Stimulated activated naive CD4-positive, alpha-beta T cell treated with Interleukin-2 at 50 U/mL for 16 hours (primary cell): ENCODE measurements at places on chromosomes 7 and 10.

GRCh38 chr7:41796331-41796730, 93.4 kb upstream of the INHBA start:
- DNase-seq, result no peak

- DNase-seq, result no peak
Measured at GRCh38 chr10:11118686-11119085, 101.0 kb downstream of the CELF2 start.

DNA sequence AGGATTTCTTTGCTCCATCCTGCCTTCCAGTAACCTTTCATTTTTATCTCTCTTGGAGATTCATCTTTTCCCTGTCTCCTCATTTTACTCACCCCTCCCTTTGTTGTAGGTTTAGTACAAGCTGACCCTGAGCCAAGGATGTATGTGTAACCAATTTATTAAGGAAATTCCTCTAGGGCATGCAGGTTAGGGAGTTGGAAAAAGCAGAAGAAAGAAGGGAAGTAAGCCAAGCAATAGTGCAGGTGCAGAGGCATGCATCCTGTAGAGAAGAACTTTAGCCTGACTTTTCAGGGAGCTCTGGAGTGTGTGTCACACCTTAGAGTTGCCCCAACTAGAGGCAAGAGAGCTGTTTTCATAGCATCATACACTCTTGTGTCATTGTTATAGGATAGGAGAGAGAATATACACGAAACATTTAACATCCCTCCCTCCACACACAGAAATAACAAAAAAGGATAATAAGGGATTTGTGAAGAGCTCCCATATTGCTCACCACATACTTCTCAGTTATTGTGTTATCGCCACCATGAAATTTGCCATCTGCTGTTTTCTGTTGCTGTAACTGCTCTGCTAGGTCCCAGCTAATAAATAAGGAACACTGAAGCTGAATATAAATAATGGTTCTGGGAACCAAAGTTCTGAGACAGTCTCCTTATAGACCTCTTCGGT, 21.8 kb upstream of the SEMA3C start:
- DNase-seq, result no peak

- DNase-seq, result no peak
Measured at GRCh38 chr7:108452707-108453106, 3.5 kb downstream of the NRCAM start.

GRCh38 chr10:46522295-46523118, 34.0 kb downstream of the GPRIN2 start:
- DNase-seq, result no peak

DNA sequence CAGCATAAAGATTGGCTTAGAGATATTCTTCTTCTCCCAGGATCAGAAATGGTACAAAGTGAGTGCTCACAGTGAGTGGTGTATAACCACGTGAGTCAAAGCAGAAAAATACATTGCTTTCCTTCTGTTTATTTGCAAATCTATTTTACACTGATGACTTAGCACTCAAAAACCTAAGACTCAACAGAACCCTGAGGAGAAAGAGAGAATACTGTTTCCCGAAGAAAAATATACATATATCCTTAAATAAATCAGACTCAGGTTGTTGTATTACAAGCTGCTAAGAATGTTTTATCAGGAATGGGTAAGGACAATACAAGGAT, 48.7 kb downstream of the ODAD2 start:
- no peak for DNase-seq

DNA sequence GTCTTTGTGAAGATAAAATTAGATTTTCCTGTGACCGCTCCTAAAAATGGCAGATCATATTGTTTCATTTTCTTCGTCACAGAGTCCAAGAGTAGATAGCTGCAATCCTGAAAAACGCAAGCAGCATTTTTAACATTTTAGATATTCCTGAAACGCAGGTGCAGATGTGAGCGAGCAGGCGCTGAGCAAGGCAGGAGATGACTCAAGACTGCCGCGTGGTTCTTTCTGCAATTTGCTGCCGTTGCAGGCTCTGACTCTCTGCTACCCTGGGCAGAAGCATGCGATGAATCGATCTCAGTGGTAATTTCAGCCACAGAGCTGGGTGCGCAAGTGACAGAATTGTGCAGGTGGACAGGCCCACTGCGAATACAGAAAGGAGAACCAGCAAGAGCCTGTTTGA, 331.9 kb downstream of the ACTR3B start:
- no peak for DNase-seq

DNA sequence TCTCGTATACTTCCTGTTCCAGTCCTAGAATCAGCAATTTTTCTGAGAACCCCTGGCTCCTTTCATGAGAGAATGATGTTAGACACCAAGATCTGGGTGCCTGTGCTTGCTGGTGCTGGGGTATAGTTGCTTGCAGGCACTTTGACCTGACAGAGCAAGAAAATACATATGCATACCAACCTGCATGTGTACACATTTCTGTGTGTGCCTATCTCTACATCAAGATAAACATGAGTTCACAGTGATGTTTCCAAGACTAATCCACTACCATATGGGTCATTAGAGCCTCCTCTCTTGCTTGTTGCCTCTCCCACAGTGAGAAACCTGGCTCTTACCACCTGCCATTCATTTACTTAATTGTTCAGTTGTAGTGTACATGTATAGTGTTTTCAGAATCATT, 229.1 kb upstream of the IGFBP3 start:
- DNase-seq, result no peak

GRCh38 chr10:127013691-127014473, 108.7 kb downstream of the DOCK1 start:
- DNase-seq, result no peak

- no peak for DNase-seq
Measured at GRCh38 chr7:19369806-19370205, 224.6 kb upstream of the FERD3L start.

DNA sequence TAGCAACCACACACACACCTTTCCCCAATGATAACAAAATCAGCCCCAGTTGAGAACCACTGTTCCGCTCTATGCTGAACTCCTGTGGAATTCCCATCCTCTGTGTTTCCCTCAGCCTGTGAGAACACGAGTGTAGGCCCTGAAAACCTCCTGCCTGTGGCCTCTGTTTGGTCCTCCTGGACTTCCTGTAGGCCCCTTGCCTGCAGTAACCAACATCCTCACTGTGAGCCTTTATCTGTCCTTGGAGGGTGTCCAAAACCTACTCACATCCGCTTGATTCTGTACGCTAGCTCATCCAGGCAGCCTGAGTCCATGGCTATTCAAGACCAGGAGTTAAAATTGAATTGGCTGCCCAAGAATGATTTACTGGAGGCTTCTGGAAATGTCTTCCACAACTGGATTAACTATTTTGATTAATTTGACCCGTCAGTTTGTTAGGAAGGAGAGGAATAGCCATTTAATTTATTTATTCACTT, 149.8 kb downstream of the AKR1D1 start:
- no peak for DNase-seq

DNA sequence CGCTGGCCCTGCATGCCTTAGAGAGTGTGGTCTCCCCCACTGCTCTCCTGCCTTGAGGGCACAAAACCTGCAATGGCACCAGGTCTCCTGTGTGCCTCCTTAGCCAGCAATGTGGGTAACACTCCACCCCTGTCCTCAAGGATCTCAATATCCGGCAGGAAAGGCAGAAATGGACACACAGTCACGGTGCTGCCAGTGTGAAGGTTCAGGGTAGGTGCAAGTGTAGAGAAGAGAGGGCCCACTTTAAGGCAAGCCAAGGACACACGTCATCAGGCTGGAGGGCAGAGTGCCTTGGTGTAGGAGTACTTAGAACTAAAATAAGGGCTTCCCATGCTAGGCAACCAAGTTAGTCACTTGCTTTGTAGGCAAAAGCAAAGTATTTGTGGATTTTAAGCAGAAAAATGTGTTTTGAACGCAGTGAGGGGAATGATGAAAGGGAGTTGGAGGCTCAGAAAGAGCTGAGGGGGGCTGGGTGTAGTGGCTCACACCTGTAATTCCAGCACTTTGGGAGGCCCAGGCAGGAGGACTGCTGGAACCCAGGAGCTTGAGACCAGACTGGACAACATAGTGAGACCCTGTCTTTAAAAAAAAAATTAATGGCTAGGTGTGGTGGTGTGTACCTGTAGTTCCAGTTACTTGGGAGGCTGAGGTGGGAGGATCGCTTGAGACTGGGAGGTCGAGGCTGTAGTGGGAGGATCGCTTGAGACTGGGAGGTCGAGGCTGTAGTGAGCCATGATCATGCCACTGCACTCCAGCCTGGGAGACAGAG, 152.8 kb downstream of the ARHGAP21 start:
- DNase-seq, result no peak

- DNase-seq, result no peak
Measured at GRCh38 chr10:131512852-131513251, 201.3 kb upstream of the TCERG1L start.

DNA sequence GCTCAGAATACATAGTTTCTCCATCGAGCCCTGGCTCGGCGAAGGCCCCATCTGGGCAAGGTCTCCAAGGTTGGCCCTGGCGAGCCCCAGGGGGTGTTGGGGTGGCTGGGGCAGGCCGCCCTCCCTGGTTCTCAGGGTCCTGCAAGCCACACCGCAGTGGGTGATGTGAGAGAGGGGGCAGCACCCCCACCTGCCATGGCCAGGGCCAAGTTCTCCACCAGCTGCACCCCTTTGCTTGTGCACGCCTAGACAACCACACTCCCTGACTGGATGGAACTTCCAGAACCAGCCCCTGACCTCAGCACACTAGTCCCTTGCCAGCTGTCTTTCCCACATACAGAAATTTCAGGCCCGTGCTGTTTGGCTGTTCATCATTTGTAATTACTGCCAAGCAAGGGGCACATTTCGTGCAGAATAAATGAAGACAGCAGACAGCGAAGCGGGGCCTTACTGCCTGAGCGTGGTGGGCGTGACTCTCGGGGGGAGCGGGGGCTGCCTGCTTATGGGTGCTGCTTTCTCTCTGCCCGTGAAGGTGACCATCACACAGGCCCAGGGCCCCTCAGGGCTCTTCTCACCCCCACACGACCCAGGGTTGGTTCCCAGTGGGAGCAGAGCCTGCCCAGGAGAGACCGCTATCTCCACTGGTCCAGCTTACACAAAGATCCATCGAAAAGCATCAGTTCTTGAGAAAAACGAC, 85.9 kb downstream of the ADARB2 start:
- no peak for DNase-seq

DNA sequence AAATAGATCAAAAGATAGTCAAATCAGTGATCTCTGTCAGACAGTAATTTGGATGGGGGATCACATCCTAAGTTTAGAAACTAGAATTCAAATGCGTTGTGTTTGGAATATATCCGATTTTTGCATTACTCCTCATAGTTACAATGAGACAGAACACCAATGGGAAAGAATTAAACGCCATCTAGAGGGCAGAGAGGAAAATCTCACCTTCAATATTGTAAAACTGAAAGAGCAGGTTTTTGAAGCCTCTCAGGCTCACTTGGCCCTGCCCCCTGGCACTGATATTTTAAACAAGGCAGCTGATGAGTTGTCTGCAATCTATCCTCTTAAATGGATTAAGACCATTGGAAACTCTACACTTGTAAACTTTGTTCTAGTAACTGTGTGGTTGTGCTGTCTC, 17.7 kb downstream of the FRG2B start:
- DNase-seq, result no peak

- DNase-seq, result no peak
Measured at GRCh38 chr7:102376964-102377466, 19.1 kb upstream of the PRKRIP1 start.

DNA sequence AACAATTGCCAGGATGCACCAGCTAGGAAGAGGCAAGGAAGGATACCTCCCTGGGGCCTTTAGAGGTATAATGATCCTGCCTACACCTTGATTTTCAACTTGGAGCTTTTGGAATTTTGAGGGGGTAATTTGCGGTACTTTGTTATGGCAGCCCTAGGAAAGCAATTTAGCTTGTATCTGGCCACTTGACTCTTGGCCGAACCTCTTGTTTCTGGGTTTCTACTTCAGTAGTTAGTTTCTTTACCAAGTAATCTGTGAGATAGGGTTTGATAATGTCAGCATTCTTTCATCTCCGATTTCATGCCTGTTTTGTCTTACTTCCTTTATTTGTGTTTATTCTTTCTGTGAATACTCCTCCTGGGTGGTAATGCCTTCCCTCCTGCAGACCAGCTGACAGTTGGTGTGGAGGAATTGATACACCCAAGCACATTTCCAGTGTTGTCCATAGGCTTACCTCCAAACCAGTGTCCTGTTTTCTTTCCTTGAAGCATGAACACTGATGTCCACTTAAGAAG, 163.7 kb downstream of the SND1 start:
- DNase-seq, result no peak

GRCh38 chr10:116944911-116945310, 60.1 kb downstream of the SHTN1 start:
- no peak for DNase-seq

DNA sequence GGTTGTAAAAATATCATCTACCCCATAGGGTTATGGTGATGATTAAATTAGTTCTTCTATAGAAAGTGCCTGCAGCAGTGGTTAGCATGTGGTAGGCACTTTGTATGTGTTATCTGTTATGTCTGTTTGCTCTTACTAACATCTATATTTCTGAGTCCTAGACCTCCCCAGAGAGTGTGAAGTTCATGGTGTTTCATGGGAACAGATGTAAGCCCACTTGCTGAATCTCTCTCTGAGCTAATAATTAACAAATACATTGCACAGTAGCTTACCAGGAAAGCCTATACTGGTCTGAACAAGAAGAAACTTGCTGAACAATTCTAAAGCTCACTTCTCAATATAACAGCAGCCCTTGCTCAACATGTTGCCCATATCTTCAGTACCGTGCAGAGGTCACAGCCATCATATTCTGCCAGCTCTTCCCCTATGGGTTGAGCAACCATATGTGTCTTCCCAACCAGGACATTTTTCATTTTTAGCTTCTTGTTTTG, 100.1 kb downstream of the NPSR1 start:
- DNase-seq, result no peak

DNA sequence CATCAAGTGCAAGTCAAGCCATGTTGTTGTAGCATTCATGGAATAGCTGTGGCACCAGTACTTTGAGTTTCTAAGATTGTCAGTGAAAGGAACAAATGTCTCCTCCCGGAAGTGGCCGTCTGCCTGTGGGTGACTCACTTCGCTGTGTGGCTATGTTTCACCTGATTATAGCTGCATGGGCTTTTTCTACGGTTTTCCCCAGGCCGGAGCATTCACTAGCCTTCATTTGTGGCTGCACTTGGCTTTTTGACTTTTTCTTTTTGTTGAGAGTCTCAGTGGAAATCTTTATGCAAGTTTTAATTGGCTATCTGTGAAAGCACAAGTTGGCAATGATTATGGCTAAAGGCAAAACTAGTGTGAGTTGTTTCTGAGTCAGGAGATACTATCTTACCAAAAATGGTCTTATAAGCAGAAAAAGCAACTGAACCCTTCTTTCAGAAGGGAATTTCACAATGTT, 35.0 kb downstream of the SRI start:
- DNase-seq, result peak; percentile 3

DNA sequence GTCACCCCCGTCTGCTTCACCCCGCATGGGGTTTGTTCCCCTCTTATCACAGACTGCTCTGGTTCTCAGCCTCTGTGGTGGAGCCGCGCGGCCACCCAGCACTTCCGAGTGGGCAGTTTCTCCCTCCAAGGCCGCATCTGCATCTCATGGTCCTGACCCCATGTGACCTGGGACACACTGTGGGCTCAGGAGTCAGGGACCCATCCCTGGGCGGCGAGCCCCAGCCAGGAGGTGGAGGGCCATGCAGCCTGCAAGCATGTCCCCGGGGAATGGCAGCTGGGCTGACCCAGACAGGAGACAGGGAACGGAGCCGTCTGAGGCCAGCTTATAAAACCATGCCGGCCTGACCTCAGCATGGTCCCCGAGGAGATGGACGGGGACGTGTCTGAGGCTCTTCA, 25.2 kb upstream of the TTYH3 start:
- DNase-seq, result no peak
